ENCODE measurements at places on chromosomes 4 and X.

DNA sequence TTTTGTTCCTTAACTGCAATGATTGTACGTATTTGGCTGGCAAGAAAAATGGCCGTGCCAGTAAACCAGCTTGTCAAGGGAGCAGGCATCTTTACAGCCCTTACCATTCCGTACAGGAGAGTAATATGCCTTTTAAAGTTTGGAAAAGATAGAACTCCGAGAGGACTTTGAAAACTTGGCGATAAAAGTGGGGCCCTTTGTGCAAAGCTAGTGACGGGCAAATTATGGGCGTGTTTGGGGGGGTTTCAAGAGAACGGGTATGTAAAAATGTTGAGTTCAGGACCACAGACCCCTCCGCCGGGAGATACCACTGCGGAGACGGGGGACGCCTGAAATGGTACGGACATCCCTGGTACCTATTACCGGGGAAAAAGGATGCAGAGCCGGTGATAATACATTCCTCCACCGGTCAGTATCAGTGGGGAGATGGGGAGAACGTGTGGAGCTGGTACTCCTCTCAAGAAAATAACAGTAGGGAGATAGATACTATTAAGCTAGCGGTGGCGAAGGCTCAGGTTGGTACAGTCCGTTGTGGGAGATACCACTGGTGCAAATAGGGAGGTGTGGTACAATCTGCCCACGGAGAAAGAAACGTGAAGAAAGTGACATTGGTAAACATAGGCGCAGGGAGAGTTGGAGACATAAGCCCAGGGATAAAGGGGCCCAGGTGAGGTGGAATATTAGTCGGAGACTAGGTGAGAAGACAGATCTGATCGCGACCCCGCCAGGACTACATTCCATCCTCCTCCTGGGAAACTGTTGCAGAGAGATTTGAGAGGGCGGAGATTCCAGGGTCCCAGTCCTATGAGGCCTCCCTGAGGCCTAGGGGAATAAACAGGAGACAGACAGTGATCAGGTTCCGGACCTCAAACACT, 14.5 kb downstream of the SPACA5 start:
- DNase-seq, result peak; percentile 85

GRCh38 chr4:62618042-62618441, 1417.9 kb downstream of the ADGRL3 start:
- no peak for DNase-seq

GRCh38 chr4:151646322-151646721, 114.5 kb downstream of the GATB start:
- DNase-seq, result no peak

DNA sequence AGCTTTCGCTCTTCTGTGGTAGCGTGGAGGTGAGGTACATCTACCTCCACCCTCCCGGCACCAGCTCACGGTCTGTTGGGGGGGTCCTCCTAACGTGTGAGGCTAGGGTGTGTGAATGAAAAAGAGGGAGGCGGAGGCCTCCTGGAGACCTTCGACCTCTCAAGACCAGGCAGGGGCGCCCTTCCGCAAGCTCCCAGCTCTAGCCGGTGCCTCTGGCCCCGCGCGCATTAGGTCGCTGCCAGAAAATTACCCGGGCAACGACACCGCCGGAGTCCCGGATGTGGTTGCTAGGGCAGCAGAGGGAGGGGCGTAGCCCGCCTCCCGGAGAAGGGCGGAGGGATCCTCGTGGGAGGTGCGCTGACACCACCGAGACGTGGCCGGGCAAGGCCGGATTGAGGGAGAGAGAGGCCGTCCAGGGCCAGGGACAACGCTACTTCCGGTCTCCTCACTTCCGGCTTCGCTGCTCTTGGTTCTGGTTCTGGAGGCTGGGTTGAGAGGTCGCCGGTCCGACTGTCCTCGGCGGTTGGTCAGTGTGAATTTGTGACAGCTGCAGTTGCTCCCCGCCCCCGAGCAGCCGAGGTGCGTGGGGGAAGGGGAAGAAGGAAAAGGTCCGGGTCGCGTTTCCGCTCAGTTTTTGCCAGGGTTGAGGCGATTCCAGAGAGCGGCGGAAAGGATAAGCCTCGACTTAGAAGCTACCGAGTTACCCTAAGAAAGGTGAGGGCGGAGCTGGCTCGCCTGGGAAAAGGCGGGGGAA, at the start of the genes ARFIP1 and TIGD4:
Gene ARFIP1, plus strand, starts transcription at position 442 of the 754 bp plus-strand sequence. CDS start 49,680 bp downstream, outside the sequence.
Gene TIGD4, minus strand, starts transcription at position 218 of the 754 bp plus-strand sequence. CDS start 8,726 bp downstream, outside the sequence.
- peak; percentile 98 for DNase-seq

DNA sequence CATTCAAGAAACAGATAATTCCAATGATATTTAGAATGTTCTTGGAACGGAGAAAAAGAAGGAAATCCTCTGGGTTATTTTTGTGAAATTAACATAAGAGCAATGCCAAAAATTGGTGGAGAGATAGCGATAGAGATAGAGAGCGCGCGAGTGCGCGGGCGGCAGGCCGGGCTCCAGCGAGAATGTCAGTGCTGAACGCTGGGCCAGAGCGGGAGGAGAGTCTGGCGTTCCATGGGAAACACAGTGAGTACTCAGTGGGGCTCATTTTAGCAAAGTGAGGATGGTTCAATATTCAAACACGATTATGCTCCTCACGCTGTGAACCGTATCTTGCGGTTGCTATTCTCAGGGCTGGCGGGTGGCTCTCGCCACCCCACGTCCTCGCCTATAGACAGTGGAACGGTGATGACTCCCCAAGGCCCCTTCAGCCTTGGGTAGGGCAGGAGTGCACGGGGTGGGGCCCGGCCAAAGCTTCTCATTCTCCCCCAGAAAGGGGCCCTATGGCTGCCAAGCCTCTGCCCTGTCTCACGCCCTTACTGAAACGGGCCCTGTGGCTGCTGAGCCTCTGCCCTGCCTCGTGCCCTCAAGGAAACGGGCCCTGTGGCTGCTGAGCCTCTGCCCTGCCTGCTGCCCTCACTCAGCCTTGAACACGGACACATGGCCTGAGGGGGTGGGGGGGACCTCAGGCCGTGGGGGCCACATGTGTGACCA, 16.9 kb downstream of the CPLX1 start:
- DNase-seq, result no peak

- no peak for DNase-seq
Observed at GRCh38 chr4:186948361-186949242, 224.9 kb upstream of the FAT1 start.

DNA sequence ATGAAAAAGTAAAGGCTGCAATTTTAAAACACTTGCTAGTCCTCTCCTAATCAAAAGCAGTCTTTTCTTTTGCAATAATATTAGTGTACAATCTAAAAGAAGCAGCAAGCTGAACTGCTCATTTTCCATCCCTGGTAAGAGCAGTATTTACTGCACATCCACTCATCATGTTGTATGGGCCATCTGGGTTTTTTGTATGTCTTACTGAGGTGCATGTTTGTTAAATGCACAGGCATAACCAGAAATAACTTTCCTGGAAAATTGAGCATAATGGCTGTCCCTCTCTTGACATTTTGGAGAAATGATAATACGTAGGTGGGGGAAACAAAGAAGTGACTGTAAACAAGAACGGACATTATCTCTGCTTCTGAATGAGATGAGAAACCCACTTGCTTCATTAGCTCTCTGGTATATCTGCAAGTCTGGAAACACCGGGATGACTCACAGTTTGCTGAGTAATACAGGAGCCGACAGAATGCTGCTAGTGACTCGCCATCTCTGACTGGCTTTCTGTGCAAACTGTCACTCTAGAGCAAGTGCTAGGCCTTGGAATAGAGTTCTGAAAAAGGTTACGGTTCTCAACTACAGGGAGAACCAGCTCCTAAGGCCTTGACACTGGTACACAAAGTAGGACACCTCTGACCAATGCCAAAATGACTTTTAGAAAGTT, 85.7 kb upstream of the MTM1 start:
- no peak for DNase-seq

- no peak for DNase-seq
Observed at GRCh38 chrX:85503258-85504158, 124.0 kb upstream of the POF1B start.

DNA sequence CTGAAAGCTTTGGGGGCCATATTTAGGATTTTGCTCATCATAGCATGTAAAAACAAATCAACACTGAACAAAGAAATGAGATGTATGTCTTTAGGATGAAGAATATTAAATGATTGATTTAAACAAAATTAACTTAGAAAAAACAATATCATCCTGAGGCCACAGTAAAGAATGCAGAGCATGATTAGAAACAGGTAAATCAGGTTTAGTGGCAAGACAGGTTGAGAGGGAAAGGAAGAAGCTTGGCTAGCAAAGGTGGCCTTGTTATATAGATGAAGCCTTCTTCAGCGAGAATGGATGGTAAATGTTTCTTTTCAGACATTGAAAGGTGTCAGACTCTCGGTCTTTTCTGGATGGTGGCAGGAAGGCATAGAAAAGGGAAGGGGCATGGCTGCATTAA, 11.9 kb upstream of the MAGEB16 start:
- no peak for DNase-seq

DNA sequence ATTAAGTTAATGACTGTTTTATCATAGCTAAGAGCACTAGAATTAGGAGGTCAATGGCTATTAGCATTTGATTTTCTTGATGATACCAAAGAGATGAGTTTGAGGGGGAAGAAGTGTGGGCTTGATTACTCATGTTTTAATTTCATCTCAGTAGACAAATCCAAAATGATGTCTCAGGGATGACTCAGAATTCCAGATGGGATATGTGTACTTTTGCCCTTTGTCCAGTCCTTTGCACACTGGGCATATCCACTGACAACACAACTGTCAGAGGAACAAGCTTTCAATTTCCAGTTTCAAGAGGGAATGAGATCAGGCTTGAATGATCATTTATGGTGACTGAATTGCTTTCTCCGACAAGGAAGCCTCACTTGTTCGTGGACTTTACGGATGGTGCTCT, 325.3 kb upstream of the FTHL17 start:
- no peak for DNase-seq

DNA sequence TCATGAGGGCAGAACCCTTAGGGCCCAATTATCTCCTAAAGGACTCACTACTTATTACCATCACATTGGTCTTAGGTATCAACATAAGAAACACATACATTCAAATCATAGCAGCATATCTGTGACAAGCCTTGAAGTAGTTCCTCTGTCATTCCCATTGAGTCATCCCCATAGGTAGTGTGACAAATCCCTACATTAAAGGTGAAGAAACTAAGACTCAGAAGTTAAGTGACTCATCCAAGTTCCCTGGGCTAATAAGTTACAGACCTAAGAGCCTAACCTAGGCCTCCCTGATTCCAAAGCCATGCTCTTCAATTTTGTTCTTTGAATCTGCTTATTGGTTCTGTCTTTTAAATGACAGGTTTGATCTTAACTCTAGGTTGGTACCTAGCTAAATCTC, 58.2 kb downstream of the CD38 start:
- DNase-seq, result no peak

DNA sequence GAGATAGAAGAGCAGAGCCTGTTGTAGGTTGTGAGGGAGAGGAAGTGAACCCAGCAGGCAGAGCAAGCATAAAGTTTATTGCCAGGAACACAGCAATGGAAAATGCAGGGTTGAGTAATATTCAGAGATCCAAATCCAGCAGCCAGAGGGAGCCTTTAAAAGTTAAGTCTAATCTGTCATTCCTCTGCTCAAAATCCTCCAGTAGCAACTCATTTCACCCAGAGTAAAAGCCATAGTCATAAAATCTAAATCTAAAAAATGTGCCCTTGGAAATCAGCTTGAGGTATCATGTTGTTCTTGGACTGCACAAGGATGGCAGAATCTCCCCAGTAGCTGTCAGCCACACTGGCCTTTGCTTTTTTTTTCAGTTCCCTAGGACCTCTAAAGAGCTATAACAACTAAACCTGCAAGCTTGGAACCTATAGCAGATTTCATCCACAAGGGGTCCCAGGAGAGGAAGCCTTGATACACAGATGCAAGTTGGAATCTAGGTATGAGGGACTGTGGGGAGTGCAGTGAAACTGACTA, 62.9 kb upstream of the FRAS1 start:
- no peak for DNase-seq

DNA sequence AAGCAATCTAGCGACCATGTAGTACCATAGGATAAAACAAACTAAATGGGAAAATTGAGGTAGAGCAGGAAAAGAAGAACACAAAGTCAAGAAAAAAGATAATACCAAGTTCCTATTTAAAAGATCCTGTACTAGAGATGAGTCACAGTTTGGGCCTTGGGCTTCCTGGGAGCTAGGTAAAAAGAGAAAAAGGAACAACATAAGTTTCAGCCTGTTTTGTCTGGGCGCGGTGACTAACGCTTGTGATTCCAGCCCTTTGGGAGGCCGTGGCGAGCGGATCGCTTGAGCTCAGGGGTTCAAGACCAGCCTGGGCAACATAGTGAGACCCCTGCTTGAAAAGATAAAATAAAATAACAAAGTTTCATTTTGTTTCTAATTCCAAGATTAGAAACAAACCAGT, 14.0 kb upstream of the TMEM156 start:
- DNase-seq, result no peak

Measured in left ventricle myocardium superior (tissue), 1 donor.